ENCODE measurements at places on chromosomes 13 and 19. TPM values are rescaled to one million over a fixed set of nuclear protein-coding genes. Genes with fewer than 3 reads are reported as not detected.

MYO1F gene
- total RNA-seq: 0.10 TPM

SELENOV gene
- total RNA-seq: 9.9 TPM

DNA sequence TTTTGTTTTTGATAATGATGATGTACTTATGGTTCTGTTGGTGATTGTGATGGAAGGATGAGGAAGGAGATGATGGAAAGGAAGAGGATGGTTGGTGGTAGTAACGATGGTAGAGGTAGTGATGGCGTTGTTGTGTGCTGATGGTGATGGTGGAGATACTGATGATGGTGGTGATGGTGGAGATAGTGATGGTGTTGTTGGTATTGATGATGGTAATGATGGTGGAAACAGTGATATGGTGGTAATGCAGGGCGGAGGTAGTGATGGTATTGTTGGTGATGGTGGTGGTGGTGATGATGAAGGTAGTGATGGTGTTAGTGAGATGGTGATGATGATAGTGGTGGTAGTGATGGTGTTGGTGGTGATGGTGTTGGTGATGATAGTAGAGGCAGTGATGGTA is 12.7 kb downstream of the CLEC17A start:
- no peak for DNase-seq

DNA sequence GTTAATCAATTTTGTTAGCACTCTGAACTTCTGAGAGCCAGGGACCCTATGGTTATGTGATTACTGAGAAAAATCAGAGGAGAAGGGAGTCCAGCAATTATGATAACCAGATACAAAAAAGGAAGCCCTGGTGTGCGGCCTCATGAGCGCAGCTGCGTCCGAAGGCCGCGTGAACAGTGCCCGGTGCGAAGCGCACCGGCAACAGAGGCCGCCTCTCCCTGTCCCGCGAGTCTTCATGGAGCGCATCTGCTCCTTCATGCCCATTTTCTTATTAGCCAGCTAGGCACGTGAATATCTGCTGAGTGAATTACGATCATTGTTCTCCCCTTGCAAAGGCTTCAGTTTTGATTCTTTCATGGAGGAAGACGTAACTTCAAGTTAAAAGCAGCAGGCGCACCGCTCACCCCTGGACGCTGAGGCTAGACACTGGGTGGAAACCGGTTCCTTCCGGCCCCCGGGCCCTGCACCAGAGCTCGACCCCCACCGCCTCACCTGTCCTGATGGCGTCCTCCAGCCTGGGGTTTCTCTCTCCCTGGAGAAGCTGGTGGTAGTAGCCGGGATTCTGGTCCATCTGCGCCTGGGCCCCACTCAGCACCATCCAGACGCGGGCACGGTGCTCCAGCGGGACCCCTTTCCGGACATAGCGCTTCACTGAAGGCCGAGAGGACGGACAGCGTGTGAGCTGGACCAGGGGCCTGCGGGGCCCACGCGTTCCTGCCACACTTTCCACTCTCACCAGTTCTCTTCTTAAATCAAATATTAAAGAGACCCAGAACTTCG is 8.9 kb downstream of the GRTP1 start:
- DNase-seq: no peak
